ENCODE measurements at places on chromosomes 7 and 10.

- no peak overlapping the region for H3K4me3 ChIP-seq
- DNase-seq, result no peak
- no peak overlapping the region for H3K27ac ChIP-seq
- no peaks in the 10 kb centered on the region for H3K27me3 ChIP-seq
- H3K36me3 ChIP-seq, result no peaks in the 10 kb centered on the region
Measured at GRCh38 chr10:30883116-30883515, 148.5 kb downstream of the ZNF438 start.

- no peak overlapping the region for H3K27ac ChIP-seq
- no peaks in the 10 kb centered on the region for H3K4me1 ChIP-seq
- no peaks in the 10 kb centered on the region for H3K36me3 ChIP-seq
- DNase-seq, result no peak
- H3K4me3 ChIP-seq, result no peak overlapping the region
Measured at GRCh38 chr10:97921581-97922021, 72.0 kb downstream of the GOLGA7B start.

- no peaks in the 10 kb centered on the region for H3K36me3 ChIP-seq
- no peaks in the 10 kb centered on the region for H3K27me3 ChIP-seq
- H3K4me3 ChIP-seq, result no peak overlapping the region
- H3K27ac ChIP-seq, result no peak overlapping the region
Measured at GRCh38 chr7:80677629-80678028, 39.2 kb downstream of the CD36 start.

- H3K4me3 ChIP-seq, result no peak overlapping the region
- no peak for DNase-seq
- H3K27ac ChIP-seq, result no peak overlapping the region
- no peaks in the 10 kb centered on the region for H3K36me3 ChIP-seq
- H3K4me1 ChIP-seq, result no peaks in the 10 kb centered on the region
- no peaks in the 10 kb centered on the region for H3K27me3 ChIP-seq
Measured at GRCh38 chr7:92851732-92852131, 15.4 kb upstream of the CDK6 start.
